ENCODE measurements at places on chromosomes 13 and 19.

GRCh38 chr13:96900986-96901385 is 93.3 kb downstream of the OXGR1 start:
- no peak for DNase-seq

- no peak for DNase-seq
These were observed 16.8 kb downstream of the CEBPG start for GRCh38 chr19:33390101-33390907.

DNA sequence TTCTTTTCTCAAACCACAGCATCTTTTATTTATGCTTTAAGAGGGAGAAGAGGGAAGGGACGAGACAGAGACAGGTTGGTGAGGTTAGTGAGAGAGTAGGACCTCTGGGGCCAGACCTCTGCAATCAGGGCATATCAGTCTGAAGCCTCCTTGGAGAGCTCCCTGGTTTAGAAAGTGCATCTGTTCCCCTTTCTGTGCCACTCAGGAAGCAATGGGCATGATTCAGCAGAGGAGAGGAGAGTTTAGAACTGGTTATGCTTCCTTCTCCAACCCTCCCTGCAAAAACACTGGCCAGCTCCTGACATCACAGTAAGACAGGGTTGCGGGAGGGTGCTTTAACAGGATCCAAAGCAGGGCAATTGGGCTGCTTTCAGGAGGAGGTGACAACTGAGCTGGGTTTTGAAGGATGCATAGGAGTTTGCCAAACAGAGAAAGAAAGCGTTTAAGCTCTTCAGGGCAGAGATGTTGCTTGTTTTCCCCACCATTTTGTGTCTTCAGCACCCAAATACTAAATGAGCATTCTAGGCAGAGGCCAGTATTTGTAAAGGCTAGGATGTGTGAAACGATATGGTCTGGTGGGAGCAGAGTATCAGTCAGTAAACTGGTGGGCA is 33.1 kb downstream of the CERS4 start:
- no peak for DNase-seq

- DNase-seq: no peak
These were observed 319.0 kb downstream of the KCNRG start for GRCh38 chr13:50334115-50334778.

DNA sequence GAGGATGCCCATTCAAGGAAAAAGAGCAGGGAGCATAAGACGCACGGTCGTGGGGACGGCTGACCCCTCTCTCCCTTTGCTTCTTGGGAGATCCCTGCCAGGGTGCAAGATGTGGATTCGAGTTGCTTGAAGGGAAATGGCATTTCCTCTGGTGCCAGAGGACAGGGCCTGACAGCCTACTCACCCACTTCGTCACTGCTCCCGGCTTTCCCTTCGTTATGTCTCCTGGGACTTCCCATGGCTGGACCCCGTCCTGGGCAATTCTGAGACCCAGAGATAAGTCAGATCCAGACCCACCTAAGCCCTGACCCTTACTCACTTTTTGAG is 1.2 kb downstream of the TBC1D17 start:
- DNase-seq: no peak

GRCh38 chr13:21079761-21080592 is 18.6 kb upstream of the LATS2 start:
- DNase-seq: no peak

DNA sequence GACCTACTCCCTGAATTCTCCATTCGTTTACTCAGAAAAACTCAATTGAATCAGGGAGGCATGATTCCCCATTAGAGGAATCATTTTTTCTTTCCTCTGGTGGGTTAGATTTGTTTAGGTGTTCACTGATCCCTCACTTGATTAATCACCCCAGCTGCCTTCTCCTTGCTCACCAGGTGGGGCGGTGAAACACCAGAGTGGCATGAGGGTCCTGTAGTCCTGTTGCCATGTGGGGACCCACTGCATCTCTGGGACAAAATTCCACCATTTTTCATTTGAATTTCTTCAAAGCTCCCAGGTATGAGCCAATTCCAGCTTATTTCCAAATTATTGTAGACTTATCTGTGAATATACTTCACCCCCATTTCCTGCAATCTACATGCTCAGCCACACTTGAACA is 462.7 kb upstream of the ZNF507 start:
- no peak for DNase-seq

DNA sequence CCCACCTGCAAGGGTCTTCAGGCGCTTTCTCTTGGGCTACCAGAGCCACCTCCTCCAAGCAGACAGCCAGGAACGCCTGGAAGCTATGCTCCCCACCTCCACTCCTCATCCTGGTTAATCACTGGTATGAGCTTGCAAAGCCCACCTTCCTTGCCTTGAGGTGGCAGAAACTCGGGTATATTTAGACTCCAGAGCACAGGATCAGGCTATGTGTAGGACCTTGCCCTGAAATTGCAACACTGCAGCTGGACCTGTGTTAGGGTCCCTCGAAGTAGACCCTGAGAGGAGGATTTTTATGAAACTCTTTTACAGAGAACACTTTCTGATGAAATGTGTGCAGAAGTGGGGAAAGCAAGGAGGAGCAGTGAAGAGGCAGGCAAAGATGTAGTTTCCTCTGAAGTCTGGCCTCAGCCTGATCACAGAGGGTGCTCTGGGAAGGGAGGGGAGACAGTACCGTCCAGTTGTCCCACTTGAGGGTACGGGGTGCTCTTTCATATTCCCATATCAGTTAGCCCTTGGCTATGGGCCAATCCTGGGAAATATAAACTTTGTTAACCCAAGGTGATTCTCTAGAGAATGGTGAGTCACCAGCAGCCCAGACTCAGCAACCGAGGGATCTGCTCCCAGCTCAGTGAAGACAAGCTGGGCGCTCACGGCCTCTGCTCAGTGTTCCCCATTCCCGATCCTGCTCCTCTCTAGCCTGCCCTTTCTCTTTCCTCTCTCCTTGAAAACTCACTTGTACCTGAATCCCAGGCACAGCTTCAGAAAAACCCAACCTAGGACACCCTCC is 157.9 kb downstream of the UQCRFS1 start:
- DNase-seq: no peak

DNA sequence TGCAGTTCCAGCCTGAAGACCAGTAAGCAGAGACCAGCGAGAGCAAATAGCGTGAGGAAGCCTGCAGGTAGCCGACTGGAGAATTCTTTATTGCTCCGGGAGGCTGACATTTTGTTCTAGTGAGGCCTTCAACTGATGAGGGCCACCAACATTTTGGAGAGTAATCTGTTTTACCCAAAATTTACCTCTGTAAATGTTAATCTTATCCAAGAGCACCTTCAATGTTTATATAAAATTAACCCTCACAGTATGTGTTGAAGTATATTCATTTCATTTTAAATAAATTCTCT is 546.4 kb upstream of the SLITRK5 start:
- DNase-seq: no peak

- no peak for DNase-seq
These were observed 254.4 kb downstream of the DLEU7 start for GRCh38 chr13:50589139-50589538.

All from GM12878 (cell line).